ENCODE measurements at places on chromosomes 7 and 10.

DNA sequence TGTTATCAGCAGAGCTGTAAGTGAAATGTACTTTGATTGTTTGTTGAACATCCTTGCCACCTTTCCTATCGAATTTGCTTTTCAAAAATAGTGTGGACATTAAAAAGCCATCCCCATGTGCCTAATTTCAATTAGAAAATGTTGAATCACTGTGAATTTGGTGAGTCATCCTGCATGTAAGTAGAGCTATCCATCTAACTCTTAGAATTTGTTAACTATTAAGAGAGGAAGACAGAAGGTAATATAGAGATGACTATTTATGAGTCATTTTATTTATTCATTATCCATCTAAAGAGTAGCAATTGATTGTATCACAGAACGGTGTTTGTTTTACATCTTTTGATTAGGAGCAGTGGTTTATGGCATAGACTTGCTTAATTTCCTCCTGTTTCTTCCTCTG is 154.7 kb downstream of the MGMT start:
- DNase-seq: no peak

DNA sequence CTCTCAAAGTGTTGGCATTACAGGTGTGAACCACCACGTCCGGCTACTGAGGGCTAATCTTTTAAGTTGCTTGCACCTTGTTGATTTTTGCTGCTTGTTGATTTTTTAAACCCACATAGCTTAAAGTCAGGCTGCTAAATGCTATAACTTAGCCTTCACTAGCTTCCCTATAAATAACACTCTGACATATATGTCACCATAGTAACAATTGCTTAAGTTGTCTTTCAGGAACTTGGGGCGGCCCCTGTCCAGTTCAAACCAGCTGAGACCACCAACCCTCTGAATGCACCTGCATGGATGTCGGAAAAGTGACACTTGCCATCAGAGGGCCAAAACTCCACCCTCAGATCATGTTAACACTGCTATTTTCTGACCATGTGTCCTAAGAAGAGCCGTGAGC is 47.3 kb downstream of the ST8SIA6 start:
- no peak for DNase-seq

DNA sequence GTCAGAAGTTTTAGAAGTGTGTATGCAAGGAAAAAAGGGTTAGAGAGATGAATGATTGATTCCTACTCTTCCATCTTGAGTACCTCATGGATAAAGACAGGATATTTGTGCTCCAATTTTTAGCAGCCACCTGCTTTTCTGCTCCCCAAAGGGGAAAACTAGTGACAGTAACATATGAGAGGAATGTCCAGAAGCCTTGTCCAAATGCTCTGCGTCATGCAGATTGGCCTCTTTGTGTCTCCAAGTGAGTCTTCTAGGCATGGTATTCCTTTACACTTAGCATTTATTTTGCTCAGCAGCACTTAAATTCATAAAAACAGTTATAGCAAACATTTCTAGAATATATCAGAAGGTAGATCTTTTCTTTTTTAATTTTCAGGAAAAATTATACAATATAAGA is 306.8 kb downstream of the CNTNAP2 start:
- no peak for DNase-seq

DNA sequence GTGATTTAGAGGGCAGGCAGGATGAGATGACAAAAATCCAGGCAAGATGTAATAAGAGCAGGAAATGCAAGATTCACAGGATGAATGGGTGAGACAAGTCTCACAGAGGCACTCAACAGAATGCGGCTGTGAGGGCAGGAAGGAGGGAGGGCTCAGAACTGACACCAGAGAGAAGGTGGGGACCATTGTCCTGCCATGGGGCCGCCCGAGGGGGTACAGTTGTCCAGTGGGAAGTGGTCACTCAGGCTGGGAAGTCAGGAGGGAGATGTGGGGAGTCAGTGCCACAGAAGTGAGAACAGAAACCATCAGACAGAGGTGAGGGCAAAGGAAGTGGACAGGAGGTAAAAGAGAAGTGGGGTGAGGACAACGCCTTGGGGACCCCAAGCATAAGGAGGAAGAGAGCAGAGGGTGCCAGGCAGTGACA is 8.9 kb downstream of the HIP1 start:
- DNase-seq: no peak

DNA sequence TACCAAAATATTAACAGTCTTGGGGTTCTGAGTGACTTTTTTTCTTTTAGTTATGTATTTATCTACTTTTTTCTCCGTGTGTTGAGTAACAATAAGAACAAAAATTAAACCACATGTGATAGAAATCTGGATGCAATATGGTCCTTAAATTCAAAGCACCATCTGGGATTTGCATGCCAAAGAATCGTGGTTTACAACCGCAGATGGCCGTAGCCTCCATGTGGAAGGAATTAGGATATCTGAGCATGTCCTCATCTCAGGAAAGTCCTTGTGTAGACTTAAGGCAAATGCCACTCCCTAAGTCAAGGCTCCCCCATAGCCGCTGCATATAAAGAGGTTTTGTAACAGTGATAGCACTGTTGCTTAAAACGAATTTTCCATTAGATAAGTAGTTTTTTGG is 304.0 kb downstream of the ZEB1 start:
- no peak for DNase-seq

GRCh38 chr7:80312139-80312661 is 177.6 kb downstream of the GNAI1 start:
- no peak for DNase-seq

DNA sequence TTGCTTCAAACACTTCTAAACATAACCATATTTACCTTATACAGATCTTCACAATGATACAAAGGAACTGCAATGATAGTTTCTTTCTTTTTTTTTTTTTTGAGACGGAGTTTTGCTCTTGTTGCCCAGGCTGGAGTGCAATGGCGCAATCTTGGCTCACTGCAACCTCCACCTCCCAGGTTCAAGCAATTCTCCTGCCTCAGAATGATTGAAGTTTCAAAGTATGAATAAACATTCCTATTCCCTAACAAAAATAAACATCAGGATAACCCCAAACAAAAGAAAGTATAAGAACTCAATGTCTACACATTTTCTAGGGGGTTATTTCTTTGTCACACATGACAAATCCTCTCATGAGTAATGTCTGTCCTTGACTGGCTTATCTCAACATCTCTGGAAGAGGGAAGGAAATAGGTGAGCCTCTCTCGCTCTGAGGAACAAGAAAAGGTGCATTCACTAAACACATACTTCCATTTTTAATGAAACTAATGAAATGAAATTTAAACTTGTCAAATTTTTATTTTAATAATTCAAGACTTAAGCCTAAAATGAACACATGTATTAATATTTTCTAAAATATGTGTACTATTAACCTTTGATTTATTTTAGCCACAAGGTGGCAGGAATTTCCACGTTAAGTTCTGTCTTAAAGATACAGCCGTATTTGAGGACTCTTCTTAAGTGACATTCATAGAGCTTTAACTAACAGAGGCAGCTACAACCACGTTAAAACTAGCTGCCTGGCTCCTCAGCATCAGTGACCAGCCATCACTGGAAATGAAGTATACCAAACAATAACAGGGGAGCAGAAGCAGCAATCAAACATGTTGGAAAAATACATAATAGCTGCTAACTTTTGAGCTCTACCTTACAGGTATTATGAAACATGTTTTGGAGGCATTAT is 58.3 kb downstream of the MALSU1 start:
- DNase-seq: no peak

DNA sequence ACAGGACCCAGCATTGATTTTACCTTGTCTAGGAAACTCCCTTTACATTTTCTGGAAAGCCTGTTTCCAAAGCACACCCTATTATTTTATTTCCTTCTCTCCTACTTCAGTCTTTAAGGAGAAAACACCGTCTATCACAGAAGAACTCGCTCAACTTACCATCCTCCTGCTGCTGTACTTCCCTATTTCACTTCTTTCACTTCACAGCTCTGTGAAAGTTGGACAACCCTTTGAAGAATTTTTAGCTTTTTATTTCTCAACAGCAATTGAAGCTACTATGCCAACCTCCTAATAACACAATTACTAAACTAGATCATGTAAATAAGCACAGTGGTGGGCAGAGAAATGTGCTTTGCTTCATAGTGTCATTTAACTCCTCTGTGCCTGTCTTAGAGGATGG is 166.5 kb downstream of the TFEC start:
- no peak for DNase-seq

- no peak for DNase-seq
Measured at GRCh38 chr7:152641384-152641783, 34.6 kb downstream of the XRCC2 start.

DNA sequence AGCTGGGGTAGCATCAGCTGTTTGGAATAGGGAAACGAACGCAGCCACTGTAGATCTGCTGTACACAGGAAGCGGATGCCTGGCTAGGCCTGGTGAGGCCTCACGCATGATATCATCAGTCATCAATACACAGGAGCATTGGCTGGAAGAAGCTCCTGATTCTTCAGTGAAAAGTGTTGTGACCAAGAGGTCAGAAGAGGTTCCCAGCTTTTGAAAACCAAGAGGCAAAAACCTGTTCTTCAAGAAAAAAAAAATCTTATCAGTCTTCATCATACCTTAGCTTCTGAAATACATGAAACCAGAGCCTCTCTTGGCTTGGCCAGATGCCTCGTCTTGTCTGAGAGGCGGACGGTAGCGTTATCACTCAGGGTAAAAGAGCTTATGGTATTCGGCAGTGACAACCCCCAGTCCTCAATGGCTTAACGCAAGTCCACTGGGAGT is 139.3 kb upstream of the TCF7L2 start:
- no peak for DNase-seq

All from CD8-positive, alpha-beta memory T cell (primary cell).